ENCODE measurements at places on chromosomes 16 and 17.

DNA sequence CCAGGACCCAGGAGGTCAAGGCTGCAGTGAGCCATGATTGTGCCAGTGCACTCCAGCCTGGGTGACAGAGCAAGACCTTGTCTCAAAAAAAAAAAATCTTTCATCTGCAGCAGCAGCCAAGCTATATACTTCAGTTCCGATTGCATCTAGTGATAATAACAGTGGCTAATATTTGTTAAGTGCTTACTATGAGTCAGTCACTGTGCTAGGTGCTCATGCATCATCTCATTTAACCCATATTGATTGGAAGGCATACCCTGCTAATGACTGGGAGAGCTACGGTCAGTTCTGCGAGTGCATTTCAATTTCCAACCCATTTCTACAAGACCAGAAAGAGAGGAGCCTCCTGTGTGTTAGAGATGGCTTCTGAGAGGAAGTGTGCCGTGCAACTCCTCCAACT is 7.7 kb upstream of the TUBG2 start:
- no peak for DNase-seq

DNA sequence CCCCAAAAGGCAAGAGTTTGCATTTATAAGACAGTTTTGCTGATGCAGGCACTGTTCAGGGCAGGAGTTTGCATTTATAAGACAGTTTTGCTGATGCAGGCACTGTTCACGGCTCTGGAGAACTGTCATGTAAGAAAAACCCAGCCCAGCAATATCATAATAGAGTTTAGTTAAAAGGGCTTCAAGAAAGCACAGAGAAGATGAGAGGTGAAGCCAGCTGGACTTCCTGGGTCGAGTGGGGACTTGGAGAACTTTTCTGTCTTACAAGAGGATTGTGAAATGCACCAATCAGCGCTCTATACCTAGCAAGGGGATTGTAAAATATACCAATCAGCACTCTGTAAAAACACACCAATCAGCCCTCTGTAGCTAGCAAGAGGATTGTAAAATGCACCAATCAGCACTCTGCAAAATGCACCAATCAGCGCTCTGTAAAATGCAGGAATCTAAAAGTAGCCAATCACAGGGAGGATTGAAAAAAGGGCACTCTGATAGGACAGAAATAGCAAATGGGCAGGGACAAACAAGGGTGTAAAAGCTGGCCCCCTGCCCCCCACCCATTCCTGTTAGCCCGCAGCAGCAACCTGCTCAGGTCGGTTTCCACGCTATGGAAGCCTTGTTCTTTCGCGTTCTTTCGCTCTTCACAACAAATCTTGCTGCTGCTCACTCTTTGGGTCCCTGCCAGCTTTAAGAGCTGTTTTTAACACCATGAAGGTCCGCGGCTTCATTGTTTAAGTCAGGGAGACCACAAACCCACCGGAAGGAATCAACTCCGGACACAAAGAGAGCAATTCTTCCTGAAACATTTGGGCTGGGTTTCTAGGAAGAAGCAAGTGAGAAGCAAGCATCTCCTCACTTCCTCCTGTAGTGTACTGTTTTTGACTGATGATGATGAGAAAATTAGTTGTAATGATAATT is 1.8 kb upstream of the CBX1 start:
- DNase-seq: no peak

DNA sequence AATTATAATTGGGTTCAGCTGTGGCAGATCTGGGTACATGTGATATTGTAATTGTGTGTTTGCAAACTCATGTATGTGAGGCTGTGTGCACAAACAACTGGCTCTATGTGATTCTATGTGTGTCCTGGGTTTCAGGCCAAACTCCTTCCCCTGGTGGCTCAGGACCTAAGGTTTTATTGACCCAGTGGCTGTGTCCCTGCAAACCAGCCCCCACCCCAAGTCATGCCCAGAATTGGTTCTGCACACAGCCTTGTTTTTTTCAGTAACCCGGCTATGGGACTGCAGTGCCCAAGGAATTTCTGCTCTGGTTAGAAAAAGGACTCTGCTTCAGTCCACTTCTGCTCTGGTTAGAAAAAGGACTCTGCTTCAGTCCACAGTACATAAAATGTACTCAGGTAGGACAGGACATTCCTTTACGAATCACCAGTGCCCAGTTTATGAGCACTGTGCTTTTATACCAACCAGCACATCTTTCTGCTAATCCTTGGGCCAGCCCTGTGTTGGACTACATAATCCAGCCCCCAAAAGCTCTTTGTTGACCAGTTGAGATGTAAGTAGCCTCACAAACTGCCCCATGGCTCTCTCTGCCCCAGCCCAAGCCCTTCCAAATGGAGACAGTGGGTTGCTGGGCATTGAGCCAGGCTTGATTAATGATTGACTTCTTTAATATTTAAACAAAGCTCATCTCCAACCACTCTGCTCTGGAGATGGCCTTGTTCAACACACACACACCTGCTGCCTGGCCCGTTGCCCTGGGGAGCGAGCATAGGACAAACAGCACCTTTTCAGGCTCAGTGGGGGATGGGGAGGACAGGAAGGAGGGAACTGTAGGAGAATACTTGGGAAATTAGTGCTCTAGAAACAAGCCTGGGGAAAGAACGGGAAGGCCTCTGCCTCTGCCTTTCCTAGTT is 2.9 kb upstream of the KCNH6 start:
- DNase-seq: no peak

- no peak for DNase-seq
These were observed 20.7 kb upstream of the LRRC37A start for GRCh38 chr17:46274238-46274637.

- no peak for DNase-seq
These were observed 49.2 kb upstream of the EMP2 start for GRCh38 chr16:10629592-10629963.

- DNase-seq: no peak
These were observed 7.4 kb upstream of the LGALS9 start for GRCh38 chr17:27623614-27624013.

GRCh38 chr17:78875363-78876093 is 27.5 kb downstream of the CEP295NL start:
- no peak for DNase-seq

DNA sequence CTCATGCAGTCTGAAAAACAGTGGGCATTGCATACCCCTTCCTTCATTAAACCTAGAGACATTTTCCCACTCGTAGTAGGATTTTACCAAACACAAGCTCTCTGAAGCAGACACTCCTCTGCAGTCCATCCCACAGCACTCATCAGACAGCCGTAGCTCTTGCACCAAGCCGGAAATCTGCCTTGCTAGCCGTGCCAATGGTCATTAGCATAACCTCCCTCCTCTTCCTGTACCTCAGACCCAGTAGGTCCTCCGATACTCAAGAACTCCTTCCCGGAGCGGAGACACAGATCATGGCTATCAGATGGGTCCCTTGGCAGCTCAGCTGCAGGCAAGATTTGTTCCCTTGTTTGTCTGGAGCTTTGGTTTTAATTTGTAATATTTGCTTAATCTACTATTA is 483.1 kb upstream of the PSMD7 start:
- DNase-seq: no peak

- DNase-seq: no peak
These were observed 17.2 kb downstream of the MNT start for GRCh38 chr17:2383628-2384167.

GRCh38 chr17:42268236-42268635 is 8.0 kb downstream of the STAT5B start:
- DNase-seq: no peak

- peak; percentile 84 for DNase-seq
These were observed at the start of gene MGRN1 for GRCh38 chr16:4624015-4624826. Gene MGRN1, plus strand, starts transcription at chr16:4624826. Its CDS starts 135 bp downstream, at chr16:4624961.

- DNase-seq: no peak
These were observed 310.4 kb downstream of the XYLT1 start for GRCh38 chr16:17160285-17160853.

GRCh38 chr17:8021565-8022359 is 17.1 kb upstream of the ALOX15B start:
- no peak for DNase-seq

- no peak for DNase-seq
These were observed 50.1 kb downstream of the PIMREG start for GRCh38 chr17:6494239-6494941.
